ENCODE measurements at places on chromosomes 3 and 15.

GRCh38 chr3:156378871-156379270, 176.0 kb downstream of the SSR3 start:
- no peak for DNase-seq

GRCh38 chr3:135779590-135780235, 185.8 kb upstream of the PPP2R3A start:
- no peak for DNase-seq

DNA sequence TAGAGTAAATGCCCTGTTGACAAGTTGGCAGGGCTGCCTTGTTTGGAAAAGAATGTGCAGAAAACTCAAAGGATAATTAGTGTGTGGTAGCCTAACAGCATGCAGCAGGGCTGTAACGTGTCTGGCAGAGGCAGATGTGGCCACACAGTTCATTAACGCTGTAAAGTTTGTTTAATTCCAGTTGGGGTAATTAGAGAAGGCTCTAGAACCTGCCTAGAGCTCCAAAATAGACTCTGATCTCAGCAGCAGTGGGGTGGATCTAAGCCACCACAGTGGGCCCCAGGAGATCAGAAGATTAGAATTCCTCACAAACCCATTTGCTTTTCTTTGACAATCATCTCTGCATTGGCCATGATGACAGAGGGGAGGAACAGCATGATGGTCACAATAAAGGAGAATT, 65.1 kb upstream of the LEKR1 start:
- DNase-seq, result peak; percentile 85

DNA sequence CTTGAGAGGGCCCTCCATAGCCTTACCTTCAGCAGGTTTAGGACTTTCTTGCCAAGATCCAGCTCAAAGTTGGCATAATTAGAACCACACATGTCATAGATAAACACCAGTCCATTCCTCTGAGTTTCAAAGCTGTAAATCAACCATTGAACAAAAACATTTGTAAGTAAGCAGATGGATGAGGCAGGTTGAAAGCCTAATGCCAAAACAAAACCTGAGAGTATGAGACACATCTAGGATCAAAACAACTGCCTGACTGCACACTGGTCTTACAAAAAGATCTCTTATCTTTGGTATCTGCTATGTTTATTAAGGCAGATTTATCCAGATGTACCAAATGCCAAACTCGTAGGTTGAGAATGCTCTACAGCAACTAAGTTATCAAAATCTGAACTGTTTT, 61.9 kb downstream of the PTPN9 start:
- DNase-seq, result no peak

DNA sequence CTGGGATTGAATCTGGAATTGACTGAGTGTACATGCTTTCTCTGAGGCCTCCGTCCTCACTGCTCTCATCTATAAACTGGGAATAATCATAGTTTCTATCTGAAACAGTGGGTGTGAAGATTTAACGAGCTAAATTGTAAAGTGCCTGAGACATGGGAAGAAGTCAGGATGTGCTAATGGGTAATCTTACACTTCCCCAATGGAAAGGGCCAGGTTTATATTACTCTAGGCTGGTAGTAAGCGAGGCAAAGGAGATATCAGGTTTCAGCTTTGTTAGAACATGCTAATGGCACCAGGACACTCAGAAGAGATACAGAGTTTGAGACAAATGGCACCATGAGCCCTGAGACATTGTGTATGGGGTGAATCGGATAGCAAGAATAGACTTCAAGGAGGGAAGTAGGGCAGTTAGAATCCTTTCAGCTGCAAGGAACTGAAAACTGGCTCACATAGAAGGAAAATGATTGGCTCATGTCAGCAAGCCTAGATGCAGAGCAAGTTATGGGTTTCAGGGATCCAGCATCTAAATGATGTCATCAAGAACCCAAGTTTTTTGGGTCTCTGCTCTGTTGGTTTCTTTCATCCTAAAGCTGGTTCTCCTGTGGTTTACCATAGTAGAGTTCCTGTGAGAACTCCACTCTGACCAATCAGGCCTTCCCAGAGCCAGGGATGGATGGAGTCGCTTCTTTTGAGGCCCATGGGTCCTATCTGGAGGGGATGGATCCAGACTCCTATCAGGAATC, 21.8 kb downstream of the FLNB start:
- no peak for DNase-seq

GRCh38 chr15:66400351-66400774, 13.7 kb downstream of the MAP2K1 start:
- no peak for DNase-seq

DNA sequence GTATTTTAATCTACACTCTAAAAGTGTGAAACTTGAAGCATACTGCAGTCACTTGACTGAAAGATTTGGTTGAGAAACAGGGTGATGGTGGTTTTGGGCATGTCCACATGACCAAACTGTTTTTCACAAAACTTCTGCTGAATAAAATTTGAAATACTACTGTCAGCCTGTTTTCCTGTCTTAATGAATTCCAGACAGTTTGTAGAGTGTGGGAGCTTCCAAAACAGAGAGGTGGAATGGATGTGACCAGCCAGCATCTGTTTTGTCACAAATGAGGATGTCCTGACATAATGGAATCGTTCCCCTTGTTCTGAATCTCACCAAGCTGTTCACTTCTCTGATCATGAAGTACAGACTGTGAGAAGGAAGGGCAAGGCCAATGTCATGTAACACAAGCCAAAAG, 11.8 kb downstream of the MITF start:
- no peak for DNase-seq

DNA sequence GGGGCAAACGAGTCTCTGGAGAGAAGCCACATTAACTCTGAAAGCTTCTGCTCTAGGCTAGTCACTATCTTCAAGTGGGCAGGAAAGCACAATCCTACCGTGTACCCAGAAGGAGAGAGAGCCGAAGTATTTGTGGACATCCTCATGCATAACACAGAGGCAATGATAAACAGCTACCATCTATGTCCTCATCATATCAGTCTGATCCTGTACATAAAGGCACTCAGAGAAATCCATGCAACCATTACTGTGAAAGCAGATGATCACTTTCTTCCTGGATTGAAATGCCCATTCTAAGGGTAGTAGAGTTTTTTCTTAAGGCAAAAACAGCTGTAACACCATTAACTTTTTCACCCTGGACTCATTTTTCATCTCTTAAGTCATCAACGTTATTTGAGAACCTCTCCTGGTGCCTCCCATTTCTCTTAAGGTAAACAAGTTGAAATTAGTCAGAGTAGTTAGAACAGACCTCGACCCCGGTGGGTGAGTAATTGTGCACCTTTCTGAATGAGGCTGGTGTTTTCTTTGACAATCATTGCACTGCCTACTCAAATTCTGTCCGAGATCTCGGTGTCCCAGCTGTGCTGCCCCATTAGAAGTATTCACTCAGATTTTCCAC, 327.4 kb downstream of the SHQ1 start:
- DNase-seq, result no peak

GRCh38 chr3:14429237-14429636, 26.8 kb downstream of the SLC6A6 start:
- no peak for DNase-seq

DNA sequence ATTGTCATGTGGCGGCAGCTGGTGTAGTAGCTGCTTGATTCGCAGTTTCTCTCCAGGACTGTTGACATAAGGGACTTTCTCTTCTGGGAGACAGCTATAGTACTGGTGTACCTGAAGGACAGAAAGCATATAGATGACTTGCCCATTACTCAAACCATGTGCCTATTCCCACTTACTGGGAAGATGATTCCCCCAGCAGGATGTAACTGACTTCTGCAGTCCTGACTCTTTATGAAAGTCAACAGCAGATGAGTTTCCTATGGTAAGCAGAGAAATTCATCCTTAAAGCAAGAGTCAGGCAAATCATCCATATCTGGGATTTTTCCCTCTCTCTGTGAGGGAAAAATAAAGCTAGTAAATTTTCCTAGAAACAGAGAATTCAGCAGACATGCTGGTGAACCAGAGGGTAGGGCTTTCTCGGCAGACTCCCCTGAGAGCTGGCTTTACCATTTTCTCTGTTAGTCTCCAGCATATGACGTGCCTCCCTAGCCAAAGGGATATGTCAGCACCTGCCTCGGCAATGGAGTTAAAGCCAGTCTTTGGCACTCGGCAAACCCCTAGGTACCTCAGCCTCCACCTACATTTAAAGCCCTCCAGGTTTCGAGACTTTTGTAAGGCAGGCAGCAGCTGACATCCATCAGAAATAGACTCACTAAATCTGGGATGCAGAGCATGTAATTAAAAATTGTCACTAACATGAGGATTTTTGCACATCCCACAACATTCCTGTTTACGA, 62.1 kb downstream of the PRICKLE2 start:
- DNase-seq, result no peak

DNA sequence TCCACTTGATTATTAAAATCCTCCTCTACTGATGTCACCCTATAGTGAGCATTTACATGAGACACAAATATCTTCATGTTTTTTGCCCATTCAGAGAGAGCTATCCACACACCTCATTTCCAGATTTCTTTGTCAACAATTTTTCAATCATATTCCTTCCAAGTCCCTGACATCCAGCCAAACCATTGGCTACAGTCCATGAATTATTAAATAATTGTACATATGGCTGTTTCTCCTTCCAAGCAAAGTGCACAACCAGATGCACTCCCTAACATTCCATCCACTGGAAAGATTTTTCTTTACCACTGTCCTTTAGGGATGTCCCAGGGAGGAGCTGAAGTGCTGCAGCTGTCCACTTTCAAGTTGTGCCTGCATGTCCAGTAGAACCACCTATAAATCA, 328.0 kb upstream of the MDFIC2 start:
- no peak for DNase-seq

DNA sequence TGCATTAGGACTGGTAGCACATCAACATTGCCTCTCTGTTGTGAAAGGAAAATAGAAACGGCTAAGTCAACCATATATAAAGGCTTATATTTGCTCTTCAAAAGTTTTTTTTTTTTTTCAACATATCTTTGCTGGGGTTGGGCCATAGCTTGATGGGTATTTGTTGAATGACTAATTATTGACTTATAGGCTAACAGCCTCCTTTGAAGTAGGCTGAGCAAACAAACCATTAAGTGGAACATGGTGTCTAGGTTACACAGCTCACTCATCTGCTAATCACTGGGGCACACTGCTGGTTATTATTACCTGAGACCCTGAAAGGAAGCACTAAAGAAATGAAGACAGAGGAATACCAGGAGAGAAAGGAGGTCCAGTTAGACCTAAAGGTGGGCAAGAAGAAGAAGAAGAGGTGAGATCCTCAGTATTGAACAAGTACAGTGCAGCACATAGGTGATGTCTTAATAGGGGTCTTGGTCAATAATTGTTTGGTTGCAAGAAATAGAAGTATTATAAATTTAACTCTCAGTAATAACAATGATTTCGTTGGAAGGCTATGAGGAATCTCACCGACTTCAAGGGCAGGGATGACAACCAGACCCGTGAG, 139.4 kb downstream of the RPLP1 start:
- DNase-seq, result no peak

DNA sequence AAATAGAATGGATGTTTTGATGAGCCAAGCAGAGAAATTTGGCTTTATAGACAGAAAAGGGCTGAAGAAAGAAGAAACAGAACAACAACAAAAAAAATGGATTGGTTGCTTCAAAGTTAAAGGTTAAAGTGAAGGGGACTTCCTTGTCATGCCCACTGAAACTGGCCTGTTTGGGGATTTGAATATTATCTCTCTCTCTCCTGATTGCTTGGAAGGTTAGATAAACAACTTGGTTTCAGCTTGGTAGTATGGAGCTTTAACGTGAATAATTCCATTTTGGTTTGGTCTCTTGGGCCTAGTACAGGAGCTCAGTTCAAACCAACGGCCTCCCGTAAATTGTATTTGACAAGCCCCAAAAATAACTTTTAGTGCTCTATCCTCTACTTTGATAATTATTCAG, 70.8 kb upstream of the MBNL1 start:
- no peak for DNase-seq

GRCh38 chr15:91461377-91461776, 361.3 kb downstream of the SV2B start:
- DNase-seq, result no peak

GRCh38 chr3:124631727-124632126, 98.5 kb upstream of the UMPS start:
- no peak for DNase-seq

All from NCI-H1694 (cell line).